ENCODE measurements at places on chromosomes 4 and X. TPM values are rescaled to one million over a fixed set of nuclear protein-coding genes. Genes with fewer than 3 reads are reported as not detected.

NPY5R gene
- 0.51 TPM for polyA plus RNA-seq

SAGE1 gene
- not detected for polyA plus RNA-seq

AFM gene
- 96.3 TPM for polyA plus RNA-seq

CNGA1 gene
- polyA plus RNA-seq: 3.9 TPM

POU4F2 gene
- polyA plus RNA-seq: not detected

LEF1 gene
- polyA plus RNA-seq: 0.33 TPM

SASH3 gene
- 3.2 TPM for polyA plus RNA-seq

QDPR gene
- 137 TPM for polyA plus RNA-seq

PGAM4 gene
- polyA plus RNA-seq: not detected

SNX25 gene
- 4.2 TPM for polyA plus RNA-seq

FRMD7 gene
- polyA plus RNA-seq: 0.03 TPM

WAS gene
- 1.0 TPM for polyA plus RNA-seq

DUSP21 gene
- not detected for polyA plus RNA-seq

CCDC149 gene
- 4.3 TPM for polyA plus RNA-seq

PCYT1B gene
- not detected for polyA plus RNA-seq

DCAF4L1 gene
- polyA plus RNA-seq: 0.08 TPM

PHEX gene
- not detected for polyA plus RNA-seq

CLDN34 gene
- not detected for polyA plus RNA-seq
